ENCODE measurements at places on chromosomes 5 and 9.
A peak's percentile ranks its signal among the peaks of the same experiment; 100 is the strongest.

GRCh38 chr5:37055383-37055990 lies 178.9 kb downstream of the NIPBL start:
- DNase-seq: no peak

GRCh38 chr9:744790-745484 lies 96.6 kb upstream of the DMRT1 start:
- no peak for DNase-seq

- no peak for DNase-seq
Observed at GRCh38 chr5:65861830-65862241, 64.5 kb upstream of the ERBIN start.

GRCh38 chr9:34552986-34553385 lies 30.2 kb upstream of the ENHO start:
- no peak for DNase-seq

- no peak for DNase-seq
Observed at GRCh38 chr9:138104251-138105122, 226.9 kb downstream of the CACNA1B start.

DNA sequence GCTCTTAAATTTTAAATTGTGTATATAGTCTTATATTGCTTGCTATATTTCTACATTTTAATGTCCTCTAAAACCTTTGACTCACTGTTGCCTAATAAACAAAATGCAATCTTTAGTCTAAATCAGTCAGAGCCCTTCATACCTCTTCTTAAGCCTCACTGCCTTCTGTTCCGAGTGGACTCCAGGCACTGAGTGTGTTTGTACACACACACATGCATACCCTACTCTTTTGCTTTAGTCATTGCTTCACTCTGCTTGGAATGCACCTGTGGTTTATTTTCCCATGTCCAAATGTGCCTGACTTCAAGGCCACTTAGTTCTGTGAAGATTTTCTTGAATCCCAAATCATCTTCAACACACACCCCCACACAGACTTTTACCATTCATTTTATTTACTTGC lies 60.9 kb downstream of the SLC12A2 start:
- peak; percentile 27 for DNase-seq

DNA sequence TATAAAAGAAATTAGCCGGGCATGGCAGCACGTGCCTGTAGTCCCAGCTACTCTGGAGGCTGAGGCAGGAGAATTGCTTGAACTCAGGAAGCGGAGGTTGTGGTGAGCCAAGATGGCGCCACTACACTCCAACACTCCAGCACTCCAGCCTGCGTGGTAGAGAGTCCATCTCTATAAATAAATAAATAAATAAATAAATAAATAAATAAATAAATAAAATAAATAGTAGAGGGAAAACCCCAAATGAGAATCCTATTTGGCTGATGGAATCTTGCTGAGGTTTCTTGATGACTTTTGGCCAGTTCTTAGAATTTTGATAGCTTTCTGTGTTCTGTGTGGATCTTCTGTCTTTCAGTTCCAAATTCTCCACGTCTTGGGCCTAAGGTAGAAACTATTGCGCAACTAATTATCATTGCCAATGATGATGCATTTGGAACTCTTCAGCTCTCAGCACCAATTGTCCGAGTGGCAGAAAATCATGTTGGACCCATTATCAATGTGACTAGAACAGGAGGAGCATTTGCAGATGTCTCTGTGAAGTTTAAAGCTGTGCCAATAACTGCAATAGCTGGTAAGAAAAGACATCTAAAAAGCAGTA lies 126.9 kb downstream of the ADGRV1 start:
- no peak for DNase-seq

DNA sequence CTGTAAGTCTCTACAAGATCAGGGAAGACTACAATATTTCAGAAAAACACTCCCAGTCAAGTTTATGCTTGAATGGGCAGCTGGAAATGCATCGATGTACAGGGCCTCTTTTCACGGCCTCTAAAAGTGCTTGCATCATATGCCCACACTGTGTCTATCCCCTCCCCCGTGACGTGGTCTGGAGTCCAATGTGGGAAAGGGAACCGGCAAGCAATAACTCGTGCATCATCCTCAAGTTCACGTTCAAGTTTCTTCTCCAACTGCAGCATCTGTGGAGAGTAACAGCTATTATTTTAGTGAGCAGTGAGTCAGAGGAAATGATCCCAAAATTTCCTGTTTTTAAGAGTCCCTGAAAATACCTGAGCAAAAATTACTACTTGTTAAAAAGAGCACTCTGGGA lies 22.3 kb downstream of the ATPSCKMT start:
- no peak for DNase-seq

DNA sequence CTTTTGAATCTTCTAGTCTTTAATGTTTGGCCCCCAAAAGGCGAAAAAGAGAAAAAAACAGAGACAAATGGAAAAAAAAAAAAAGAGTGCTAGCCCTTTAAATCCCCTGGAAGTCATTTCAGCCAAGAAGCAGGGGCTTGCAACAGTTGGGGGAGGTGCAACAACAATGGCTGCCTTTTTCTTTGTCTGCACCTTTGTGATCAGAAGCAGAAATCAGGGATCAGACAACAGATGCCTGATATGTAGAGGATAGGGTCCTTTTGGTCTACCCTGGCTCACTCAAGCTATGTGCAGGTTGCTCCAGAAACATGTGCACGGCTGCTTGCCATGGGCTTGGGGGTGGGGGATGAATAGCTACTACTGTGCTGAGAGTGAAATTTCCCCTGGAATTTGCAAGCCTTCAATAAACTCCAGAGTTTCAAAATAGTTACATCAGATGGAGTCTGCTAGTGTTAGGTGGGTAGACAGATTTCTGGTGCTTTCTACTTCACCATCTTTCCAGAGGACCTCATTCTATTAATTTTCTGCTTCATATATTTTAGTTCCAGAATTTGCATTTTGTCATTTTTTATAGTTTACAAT lies 150.9 kb downstream of the FGF18 start:
- no peak for DNase-seq

DNA sequence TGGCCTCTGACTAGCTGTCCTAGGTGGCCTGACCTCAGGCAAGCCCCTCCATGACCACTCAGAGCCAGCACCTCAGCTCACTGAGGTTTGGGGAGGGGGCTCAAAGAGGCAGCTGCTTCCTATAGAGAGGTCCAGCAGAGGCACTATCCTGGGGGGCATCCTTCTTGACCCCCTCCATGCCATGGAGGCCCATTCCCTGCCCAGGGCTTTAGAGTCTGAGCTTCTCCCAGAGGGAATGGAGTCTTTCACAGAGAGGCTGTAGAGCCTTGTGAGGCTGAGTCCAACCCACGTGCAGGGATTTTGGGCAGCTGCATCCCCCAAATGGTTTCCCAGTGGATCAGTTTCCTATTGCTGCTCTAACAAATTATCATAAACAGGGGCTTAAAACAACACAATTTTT lies 16.9 kb downstream of the IRF1 start:
- DNase-seq: no peak

- DNase-seq: no peak
Observed at GRCh38 chr9:100064872-100065581, 33.8 kb downstream of the ERP44 start.

DNA sequence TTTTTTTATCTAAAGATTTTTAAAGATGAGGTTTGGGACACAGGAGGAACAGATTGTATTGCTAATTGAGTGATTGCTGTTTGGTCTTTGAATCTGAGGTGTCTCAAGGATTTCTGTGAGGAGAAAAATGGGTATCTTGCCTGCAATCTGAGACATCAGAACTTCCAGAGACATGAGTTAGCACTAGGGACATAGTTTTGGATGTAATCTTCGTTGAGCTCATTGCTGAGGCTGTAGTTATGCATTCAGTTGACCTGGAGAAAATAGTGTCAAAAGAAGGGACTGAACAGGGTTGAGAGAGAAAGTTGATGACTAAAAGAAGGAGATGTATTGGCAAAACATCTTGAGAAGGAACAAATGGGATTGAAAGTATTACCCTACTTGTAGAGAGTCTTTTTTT lies 24.6 kb downstream of the C9orf85 start:
- DNase-seq: peak; percentile 33

GRCh38 chr5:149675610-149676201 lies 54.4 kb upstream of the PPARGC1B start:
- no peak for DNase-seq

- no peak for DNase-seq
Observed at GRCh38 chr9:88738709-88739108, 203.7 kb downstream of the NXNL2 start.

DNA sequence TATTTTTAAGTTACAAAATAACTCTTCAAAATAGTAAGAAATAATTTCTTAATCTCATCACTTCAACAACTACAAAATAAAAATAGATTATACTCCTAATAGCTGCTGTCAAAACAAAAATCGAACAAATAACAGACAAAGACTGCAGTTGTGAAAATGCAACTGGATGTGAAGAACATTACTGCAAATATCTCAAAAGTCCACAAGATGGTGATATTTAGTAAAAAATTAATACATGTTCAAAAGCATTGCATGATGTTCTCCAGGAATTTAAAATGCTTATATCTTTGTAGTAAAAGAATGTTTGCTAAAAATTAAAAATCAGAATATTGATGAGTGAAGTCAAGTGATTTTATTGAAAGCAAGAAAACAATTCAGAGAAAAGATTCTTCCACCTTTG lies 66.2 kb downstream of the MPDZ start:
- peak; percentile 32 for DNase-seq

GRCh38 chr5:57166276-57166675 lies 7.6 kb upstream of the GPBP1 start:
- DNase-seq: no peak

Measured in pons (tissue), 1 donor.